ENCODE measurements at places on chromosomes 1 and 21.

- peak; percentile 66 for DNase-seq
Observed at GRCh38 chr1:89780721-89781120, 40.1 kb upstream of the LRRC8D start.

GRCh38 chr1:208158640-208159554 lies 85.3 kb downstream of the PLXNA2 start:
- no peak for DNase-seq

DNA sequence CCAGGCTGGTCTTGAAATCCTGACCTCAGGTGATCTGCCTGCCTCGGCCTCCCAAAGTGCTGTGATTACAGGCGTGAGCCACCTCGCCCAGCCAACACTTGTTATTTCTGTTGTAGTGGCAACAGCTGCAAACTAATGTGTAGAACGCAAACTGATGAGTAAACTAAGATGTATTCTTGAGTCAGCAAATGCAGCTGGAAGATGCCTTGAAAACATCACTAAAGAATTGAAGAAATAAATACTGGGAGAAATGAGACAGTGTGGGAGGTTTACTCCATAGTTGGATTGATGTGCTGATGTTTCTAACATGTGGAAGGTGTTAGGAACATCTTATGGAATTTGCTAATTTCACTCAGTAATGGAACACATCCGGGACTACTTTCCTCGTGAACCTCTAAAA lies 61.3 kb upstream of the KCNE2 start:
- no peak for DNase-seq

- no peak for DNase-seq
Observed at GRCh38 chr1:201841265-201841912, 12.4 kb downstream of the IPO9 start.

DNA sequence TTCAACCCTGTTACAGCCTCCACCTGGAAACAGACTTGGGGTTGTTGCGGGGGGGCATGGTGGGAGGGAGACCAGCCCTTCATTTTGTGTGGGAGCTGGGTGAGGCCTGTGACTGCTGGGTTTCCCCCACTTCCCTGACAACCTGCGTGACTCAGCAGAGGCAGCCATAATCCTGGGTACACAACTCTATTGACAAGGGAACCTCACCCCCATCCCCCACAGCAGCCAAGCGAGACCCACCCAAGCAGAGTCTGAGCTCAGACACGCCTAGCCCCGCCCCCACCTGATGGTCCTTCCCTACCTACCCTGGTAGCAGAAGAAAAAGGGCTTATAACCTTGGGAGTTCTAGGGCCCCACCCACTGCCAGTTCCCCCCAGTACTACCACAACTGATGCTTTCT lies 8.0 kb upstream of the CCDC190 start:
- DNase-seq: no peak

- DNase-seq: no peak
Observed at GRCh38 chr1:154497026-154497806, 4.8 kb upstream of the TDRD10 start.

- DNase-seq: no peak
Observed at GRCh38 chr21:32545948-32546441, 39.3 kb downstream of the TCP10L start.

DNA sequence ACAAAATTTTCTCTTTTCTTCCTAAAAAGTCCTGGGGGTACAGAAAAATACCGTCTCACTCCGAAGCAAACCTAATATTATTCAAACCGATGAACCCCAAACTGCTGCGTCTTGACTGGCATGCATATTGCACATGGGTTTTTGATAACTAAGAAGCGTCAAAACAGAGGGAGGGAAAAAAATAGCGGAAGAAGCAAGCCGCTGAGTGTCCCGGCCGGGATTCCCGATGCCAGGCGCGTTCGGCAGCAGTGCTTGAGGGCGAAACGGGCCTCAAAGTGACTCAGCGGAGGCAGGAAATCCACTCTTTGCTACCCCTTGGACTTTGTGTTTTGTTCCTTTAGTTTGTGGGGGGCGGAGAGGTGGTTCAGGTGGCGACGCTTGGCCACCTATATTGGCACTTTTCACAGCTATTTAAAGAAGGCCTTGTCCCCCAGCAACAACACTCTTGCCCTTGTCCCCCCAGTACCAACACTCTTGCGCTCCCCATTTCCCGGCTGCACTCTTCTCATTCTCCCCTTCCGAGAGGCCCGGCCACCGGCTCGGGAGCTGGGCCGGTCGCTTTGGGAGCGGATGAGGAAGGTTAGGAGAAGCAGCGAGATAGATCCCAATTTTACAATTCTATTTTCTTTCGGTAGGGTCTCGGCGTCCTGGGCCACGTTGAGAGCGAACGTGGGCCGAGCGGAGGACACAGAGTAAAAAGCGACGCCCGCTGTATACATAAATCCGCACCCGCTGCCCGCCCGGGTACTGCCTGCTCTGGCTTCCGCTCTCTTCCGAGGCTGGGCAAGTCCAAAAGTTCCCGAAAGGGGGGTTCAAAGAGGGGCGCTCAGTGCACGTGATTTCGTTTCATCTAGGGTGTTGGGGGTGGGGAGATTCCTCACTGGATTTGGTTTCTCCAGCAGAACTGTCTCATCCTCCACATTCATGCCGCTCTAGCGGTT lies 2.5 kb downstream of the LMX1A start:
- DNase-seq: no peak

DNA sequence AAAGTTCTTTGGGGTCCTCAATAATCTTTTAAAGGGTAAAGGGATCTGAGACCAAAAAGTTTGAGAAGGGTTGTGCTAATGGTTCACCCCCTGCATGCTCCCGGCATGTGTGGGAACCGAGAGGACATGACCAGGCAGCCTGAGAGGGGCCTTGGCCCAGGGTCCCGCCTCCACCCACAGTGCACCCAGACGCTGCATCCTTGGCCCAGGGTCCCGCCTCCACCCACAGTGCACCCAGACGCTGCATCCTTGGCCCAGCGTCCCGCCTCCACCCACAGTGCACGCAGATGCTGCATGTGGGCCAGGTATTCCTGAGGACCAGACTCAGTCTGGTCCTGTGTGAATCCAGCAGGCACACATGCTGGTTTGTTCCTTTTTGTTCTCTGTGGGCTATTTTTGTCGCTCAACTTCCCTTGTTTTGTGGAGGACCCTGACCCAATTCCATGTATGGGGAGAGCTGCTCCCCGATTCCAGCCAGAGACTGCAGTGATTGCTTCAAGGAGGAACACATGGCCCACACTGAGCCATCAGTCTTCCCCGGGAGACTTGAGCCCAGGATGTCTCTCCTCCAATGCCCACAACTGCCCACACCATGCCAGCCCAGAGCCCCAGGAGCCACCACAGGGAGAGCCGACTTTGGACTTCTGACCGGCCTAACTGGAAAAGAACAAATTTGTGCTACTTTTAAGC lies 3.5 kb downstream of the NPHP4 start:
- no peak for DNase-seq

GRCh38 chr1:68314151-68314780 lies 81.9 kb upstream of the WLS start:
- peak; percentile 94 for DNase-seq

GRCh38 chr1:59689730-59690129 lies 125.0 kb upstream of the HOOK1 start:
- no peak for DNase-seq

GRCh38 chr1:84763912-84764680 lies 73.8 kb upstream of the SSX2IP start:
- DNase-seq: no peak

DNA sequence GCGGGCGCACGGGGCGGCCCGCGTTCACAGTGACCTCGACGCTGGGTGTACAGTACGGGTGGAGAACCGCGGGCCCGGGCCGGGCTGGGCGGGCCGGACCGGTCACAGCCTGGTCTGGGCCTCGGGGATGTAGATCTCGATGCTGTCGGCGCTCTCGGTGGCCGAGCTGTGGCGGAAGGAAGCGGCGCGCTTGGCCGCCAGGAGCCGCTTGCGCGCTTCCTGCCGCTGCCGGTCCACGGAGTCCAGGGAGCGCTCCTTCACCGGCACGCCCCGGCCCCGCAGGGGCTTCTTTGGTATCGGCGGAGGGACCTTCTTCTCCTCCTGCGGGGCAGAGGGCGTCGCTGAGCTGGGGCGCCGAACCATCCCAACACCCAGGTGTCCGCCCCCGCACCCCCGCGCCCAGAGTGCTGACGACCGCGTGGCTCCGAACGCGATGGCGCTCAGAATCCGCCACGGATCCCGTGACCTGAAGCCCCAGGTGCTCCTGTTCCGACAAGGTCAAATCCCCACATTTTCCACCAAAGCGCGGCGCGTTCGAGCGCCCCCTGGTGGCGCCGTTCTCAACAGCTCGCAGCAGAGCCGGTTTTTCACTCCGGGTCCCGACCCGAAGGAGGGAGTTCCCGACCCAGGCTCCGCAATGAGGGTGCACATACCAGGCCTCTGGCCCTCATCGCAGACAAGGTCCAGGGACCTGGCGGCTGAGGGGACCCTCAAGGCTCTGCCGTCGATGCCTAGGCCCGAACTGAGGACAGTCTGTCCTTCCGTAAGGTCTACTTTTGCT lies 6.6 kb upstream of the SMIM12 start:
- peak; percentile 70 for DNase-seq

DNA sequence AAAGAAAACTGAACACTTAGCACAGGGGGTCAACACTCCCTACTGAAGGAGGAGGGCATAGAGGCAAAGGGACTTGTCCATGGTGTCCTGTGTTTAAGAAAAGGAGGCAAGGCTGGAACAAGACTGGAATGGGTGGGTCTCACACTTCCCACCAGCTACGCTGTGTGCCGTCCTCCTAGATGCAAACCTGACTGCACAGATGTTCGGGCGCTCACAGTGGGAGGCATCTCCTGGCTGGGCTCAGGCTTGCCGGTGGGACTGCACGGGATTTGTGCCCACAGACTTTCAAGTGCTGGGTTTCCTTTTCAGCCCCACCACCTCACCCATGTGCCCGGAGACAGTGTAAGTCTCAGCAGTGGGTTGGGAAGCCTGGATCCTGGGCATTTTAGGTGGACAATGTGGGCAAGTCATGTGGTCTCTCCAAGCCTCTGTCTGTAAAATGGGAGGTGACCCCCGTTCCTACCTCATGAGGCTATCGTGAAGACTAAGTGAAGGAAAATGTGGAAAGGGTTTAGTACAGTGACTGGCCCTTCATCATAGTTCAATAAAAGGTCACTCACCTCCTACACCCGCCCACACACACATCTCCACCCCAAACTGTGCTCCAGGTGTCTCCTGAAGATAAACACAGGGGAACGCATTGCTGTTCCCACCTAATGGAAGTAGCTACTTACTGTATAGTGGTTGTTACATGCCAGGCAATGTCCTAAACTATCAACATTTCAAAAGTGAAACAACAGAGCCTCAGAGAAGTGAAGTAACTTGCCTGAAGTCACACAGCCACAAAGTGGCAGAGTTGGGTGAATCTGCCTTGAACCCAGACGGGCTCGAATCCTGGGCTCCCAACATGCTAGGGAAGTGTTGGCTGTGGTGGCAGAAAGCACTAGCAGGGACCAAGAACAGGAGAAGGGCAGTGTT lies 36.0 kb downstream of the ATP1A1 start:
- no peak for DNase-seq

- DNase-seq: peak; percentile 13
Observed at GRCh38 chr1:61642475-61643232, 82.3 kb downstream of the TM2D1 start.

GRCh38 chr1:204927673-204928641 lies 57.3 kb downstream of the NFASC start:
- DNase-seq: no peak

GRCh38 chr1:183876309-183876708 lies 71.4 kb downstream of the RGL1 start:
- no peak for DNase-seq

DNA sequence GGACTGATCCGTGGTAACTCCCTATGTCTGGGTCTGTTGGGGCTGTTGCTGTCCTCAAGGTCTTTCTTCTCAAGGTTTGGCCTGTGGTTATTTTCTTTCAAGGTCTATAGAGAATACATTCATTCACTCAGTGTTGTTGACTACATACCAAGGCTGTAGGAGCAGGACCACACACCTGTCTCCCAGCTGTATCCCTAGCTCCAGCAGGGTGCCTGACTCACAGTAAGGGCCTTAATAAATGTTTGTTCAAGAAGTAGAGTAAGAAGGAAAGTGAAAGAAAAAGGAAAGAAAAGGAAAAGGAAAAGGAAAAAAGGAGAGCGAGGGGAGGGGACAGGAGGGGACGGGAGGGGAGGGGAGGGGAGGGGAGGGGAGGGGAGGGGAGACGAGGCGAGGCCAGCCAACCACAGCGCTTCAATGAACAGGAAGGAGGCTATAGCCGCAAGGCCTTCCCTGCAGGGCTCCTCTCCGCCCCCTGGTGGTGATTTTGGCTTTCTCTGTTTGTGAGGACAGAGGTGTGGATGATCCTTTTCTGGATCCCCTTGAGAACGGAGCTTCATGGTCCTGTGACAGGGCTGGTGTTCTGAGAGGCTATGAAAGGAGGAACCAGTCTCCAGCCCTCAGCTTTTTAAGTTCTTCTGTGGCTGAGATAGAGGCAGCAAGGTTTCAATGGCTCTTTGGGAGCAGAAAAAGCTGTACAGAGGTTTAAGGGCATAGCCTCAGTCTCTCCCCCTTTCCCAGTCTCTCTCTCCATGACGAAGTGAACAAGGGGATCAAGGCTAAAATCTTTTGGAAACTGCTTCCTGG lies 30.6 kb upstream of the LCE5A start:
- DNase-seq: no peak

DNA sequence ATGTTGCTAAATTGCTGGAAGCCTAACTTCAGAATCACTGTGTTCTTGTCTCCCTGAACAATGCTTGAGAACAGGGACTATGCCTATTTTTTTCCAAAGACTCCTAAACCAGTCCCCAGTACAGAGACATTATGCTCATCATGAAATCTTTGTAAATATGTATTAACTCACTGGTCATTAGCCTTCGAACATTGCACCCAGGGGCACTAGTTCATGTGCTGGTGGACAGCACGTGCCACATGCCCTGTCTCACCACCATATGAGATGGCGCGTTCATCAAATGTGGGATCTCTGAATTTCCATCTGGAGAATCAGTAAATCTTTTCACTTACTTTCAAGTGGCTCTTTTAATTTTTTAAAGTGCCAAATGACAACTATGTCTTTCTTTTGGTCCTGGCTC lies 11.0 kb upstream of the ATP1A1 start:
- no peak for DNase-seq

GRCh38 chr1:212964102-212964501 lies 13.8 kb downstream of the VASH2 start:
- peak; percentile 40 for DNase-seq

DNA sequence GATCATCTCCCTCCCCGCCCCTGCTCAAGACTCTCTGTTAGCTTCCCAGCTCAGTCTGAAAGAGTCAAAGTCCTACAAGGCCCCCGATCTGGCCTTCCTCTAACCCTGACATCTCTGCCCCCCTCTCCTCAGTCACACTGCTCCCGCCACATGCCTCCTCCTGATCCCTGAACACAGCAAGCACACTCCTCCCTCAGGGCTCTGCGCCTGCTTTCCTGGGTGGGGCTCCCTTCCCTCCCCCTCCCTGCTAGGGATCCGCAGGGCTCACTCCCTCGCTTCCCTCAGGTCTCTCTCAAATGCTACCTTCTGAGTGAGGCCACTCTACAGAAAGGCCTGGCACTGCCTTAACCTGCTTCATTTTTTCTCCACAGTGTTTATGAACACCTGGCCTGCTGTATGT lies 5.7 kb upstream of the GALE start:
- DNase-seq: no peak

DNA sequence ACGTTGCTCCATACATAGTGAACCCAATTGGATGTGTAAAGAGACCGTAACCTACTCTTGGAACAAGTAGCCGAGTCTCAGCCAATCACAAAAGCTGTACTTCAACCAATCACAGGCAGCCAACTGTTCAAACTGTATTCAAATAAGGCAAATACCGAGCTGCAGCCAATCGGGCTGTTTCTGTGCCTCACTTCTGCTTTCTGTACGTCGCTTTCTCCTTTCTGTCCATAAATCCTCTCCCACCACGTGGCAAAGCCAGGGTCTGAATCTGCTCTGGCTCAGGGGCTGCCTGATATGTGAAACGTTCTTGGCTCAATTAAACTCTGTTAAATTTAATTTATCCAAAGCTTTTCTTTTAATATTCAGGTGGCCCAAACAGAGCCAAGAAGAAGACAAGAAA lies 210.3 kb downstream of the URB2 start:
- no peak for DNase-seq
